ENCODE measurements at places on chromosomes 12 and 14. TPM values are rescaled to one million over a fixed set of nuclear protein-coding genes. Genes with fewer than 3 reads are reported as not detected.

VAMP1 gene
- total RNA-seq, result 4.1 TPM

TAS2R14 gene
- 2.0 TPM for total RNA-seq

OVCH1 gene
- not detected for total RNA-seq

CLEC2A gene
- not detected for total RNA-seq

ETV6 gene
- 9.9 TPM for total RNA-seq

NR1H4 gene
- total RNA-seq, result 0.34 TPM

SLC17A8 gene
- not detected for total RNA-seq

OLR1 gene
- not detected for total RNA-seq
